ENCODE measurements at places on chromosomes 1 and 21. TPM values are rescaled to one million over a fixed set of nuclear protein-coding genes. Genes with fewer than 3 reads are reported as not detected.
A peak's percentile ranks its signal among the peaks of the same experiment; 100 is the strongest.

GRCh38 chr1:226406401-226406881 lies 1.5 kb downstream of the PARP1 start:
- H3K4me3 ChIP-seq = peak overlapping the region; percentile 65
- H3K4me1 ChIP-seq = peaks cover 44% of the 10 kb centered on the region
- peaks cover 10% of the 10 kb centered on the region for H3K36me3 ChIP-seq
- H3K27ac ChIP-seq = no peak overlapping the region
- H3K27me3 ChIP-seq = no peaks in the 10 kb centered on the region

C1orf53 gene
- total RNA-seq = 1.9 TPM

ATAD3C gene
- total RNA-seq = 0.22 TPM

DNA sequence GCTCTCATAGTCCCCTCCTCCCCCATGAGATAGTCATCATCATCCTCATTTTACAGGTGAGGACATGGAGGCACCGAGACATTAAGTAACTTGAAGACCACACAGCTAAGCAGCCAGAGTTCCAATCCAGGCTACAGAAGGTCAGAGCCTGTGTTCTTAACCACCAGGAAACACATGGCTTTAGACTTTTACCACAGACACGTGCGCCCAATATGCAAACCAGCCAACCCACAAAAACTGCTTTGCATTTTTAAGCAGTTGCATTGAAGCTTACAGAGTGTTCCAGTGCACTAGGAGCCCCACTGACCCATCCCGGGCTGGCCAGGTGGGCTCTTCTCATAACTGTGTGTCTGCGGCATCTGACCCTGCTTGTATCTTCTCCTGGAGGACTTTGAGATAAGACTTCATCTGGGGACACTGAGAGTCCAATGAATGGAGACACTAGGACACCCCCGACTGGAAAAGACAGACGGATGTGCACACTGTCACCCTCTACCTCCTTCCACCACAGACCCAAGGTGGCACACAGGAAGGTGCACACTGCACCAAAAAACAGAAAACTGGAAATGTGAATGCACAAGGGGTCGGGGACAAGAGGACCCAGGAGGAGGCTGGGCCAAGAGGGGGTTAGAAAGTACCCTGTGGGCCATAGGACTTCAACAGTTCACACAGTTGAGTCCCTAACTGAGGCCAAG lies 56.4 kb downstream of the ETS2 start:
- H3K4me1 ChIP-seq = peaks cover 19% of the 10 kb centered on the region
- H3K36me3 ChIP-seq = no peaks in the 10 kb centered on the region
- H3K27ac ChIP-seq = no peak overlapping the region
- no peak for DNase-seq
- H3K4me3 ChIP-seq = no peak overlapping the region
- H3K27me3 ChIP-seq = peaks cover 3% of the 10 kb centered on the region

GRCh38 chr1:246550402-246550801 lies 15.7 kb downstream of the TFB2M start:
- no peaks in the 10 kb centered on the region for H3K27me3 ChIP-seq
- H3K36me3 ChIP-seq = peaks cover 55% of the 10 kb centered on the region
- no peak overlapping the region for H3K27ac ChIP-seq
- DNase-seq = no peak

SYNC gene
- total RNA-seq = 46.3 TPM

DNAJC6 gene
- total RNA-seq = 0.93 TPM

DNA sequence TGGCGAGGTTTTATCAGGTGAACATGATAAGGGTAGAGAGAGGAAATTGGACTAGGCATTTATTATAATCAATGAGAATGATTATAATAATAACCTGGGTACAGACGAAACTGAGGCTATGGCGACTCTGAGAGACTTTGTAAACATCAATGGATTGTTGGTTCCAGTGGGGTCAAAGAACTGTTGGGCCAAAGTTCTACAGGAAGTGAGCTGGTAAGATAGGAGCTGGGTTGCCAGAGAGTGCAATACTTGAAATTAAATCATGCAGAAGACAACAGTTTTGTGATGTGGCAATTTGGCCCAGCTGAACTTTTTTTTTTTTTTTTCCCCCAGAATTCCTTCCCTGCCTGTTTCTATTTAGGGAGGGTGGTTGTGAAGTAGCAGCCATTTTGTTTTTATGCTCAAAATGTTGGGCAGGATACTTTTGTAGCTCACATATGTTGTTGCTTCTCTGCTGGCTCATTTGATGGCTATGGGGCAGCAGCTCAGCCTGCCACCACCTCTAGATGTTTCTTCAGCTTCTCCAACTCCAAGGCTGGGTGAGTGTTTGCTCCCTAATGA lies 286.5 kb upstream of the B3GALT2 start:
- H3K27me3 ChIP-seq = no peaks in the 10 kb centered on the region
- H3K4me3 ChIP-seq = no peak overlapping the region
- no peak overlapping the region for H3K27ac ChIP-seq
- no peaks in the 10 kb centered on the region for H3K36me3 ChIP-seq
- DNase-seq = no peak
- no peaks in the 10 kb centered on the region for H3K4me1 ChIP-seq

- H3K4me1 ChIP-seq = no peaks in the 10 kb centered on the region
- no peaks in the 10 kb centered on the region for H3K27me3 ChIP-seq
- peak; percentile 45 for DNase-seq
- peaks cover 11% of the 10 kb centered on the region for H3K36me3 ChIP-seq
- H3K4me3 ChIP-seq = no peak overlapping the region
Observed at GRCh38 chr1:243343970-243344937, 88.4 kb downstream of the SDCCAG8 start.

DNA sequence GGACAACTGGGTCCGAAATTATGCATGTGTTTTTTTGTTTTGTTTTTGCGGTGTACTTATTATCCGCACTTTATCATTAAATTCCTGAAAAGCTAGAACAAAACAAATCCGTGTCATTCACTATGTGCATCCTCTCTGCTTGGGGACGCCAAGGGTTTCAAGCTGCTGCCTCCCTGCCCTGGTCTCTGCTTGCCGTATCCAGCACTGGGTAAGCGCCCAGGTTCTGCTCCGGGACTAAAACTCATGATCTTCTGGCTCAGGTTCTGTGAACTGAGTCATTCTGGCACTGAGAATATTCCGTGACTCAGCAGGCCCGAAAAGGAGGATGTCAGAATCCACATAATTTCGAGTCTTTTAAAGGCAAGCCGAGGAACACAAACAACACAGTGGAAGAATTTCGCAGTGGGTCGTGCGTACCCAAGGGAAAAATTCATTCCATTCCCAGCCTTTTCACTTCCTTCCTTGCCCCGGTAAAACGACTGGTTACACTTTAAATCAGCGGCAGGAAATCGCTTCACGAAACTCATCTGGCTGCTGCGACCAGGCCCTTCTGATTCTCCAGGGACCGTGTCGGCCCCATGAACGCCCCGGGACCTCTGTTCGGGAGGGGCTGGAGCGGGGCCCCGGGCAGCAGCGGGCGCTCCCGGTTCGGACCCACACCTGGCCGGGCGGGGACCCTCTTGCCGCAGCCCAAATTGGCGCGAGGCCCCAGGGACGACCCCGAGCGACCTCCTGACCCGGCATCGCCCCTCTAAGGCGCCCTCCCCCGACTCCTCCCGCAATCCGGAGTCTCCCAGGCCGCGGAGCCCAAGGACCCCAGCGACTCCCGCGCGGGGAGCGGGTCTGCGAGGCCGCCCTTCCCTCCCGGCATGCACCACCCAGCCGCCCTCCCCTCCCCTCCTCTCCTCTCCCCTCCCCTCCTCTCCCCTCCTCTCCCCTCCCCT lies 746 bp upstream of the LAMC1 start:
- DNase-seq = peak; percentile 98
- no peaks in the 10 kb centered on the region for H3K4me1 ChIP-seq
- H3K36me3 ChIP-seq = no peaks in the 10 kb centered on the region

GRCh38 chr1:30234091-30234490 lies 489.3 kb downstream of the MATN1 start:
- H3K27ac ChIP-seq = no peak overlapping the region
- H3K4me3 ChIP-seq = no peak overlapping the region
- no peaks in the 10 kb centered on the region for H3K4me1 ChIP-seq
- peaks cover 4% of the 10 kb centered on the region for H3K27me3 ChIP-seq
- DNase-seq = no peak

DNA sequence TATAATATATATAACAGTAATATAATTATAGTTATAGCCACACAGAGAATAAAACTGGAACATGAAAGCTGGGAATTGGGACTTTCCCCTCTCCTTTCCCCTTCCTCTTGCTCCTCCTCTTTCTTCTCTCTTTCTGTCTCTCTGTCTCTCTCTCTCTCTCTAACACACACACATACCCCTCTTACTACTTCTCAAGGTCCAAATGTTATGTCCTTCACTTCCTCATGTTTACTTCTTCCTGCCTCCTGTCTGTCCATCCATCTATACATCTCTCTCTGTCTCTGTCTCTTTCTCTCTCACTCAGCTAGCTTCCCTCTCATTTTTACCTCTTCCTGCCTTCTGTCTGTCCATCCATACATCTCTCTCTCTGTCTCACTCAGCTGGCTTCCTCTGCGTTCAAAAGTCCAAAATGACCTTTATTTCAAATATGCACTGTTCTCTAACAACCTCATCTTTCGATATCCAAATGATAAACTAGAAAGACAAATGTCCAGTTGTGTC lies 261.1 kb downstream of the SIPA1L2 start:
- H3K4me3 ChIP-seq = no peak overlapping the region
- no peak overlapping the region for H3K27ac ChIP-seq

SPRR2F gene
- not detected for total RNA-seq

- H3K4me1 ChIP-seq = no peaks in the 10 kb centered on the region
- H3K27ac ChIP-seq = no peak overlapping the region
- H3K36me3 ChIP-seq = no peaks in the 10 kb centered on the region
Observed at GRCh38 chr1:45097944-45098343, 85.9 kb downstream of the UROD start.

- peaks cover 12% of the 10 kb centered on the region for H3K36me3 ChIP-seq
- no peak for DNase-seq
- peaks cover 75% of the 10 kb centered on the region for H3K27me3 ChIP-seq
- no peak overlapping the region for H3K4me3 ChIP-seq
- no peak overlapping the region for H3K27ac ChIP-seq
Observed at GRCh38 chr1:18653367-18653766, 22.7 kb downstream of the PAX7 start.

- no peaks in the 10 kb centered on the region for H3K27me3 ChIP-seq
- H3K4me1 ChIP-seq = no peaks in the 10 kb centered on the region
- no peak for DNase-seq
- H3K4me3 ChIP-seq = no peak overlapping the region
- H3K27ac ChIP-seq = no peak overlapping the region
Observed at GRCh38 chr1:230916587-230917283, 48.4 kb upstream of the C1orf198 start.

ANGPTL3 gene
- 0.04 TPM for total RNA-seq

DNA sequence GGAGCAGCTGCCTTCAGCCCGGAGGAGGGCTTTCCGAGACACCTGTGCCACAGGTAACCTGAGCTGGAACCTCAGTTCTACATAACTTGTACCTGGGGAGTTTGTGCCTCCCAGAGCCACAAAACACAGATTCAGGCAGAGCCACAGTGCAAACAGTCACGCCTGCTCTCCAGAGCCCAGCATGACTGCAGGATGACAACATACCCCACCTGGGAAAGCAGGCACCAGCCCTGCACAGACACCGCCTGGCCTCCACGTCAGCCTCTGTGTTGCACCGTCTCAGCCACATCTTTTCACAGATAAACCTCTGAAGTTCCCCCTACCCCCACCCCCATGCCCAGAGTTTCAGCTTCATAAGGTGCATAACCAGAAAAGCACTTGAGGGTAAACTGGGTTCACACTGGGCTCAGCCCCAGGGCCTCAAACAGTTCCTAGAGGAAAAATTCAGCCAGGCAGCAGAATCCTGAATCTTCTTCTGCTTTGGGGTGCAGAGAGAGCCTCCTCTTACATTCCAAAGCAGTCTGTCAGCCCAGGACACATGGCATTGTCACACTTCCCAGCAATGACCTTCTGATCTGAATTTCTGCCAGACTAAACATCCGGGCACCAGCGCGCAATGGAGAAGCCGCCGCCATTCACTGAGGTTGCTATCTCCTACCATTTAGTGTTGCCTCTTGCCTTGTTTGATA lies 229.5 kb downstream of the TOMM20 start:
- DNase-seq = no peak
- H3K4me1 ChIP-seq = peaks cover 31% of the 10 kb centered on the region
- no peaks in the 10 kb centered on the region for H3K27me3 ChIP-seq
- no peak overlapping the region for H3K4me3 ChIP-seq
- no peaks in the 10 kb centered on the region for H3K36me3 ChIP-seq

- no peak for DNase-seq
- H3K27me3 ChIP-seq = no peaks in the 10 kb centered on the region
- peaks cover 65% of the 10 kb centered on the region for H3K36me3 ChIP-seq
- H3K27ac ChIP-seq = no peak overlapping the region
Observed at GRCh38 chr1:44650159-44650831, 24.0 kb downstream of the TMEM53 start.

- H3K4me1 ChIP-seq = peaks cover 23% of the 10 kb centered on the region
- H3K27ac ChIP-seq = no peak overlapping the region
- H3K4me3 ChIP-seq = peak overlapping the region; percentile 31
- peak; percentile 60 for DNase-seq
Observed at GRCh38 chr1:114152508-114153260, 985 bp downstream of the SYT6 start.

TRIM67 gene
- total RNA-seq = 0.04 TPM

- H3K36me3 ChIP-seq = no peaks in the 10 kb centered on the region
- H3K4me1 ChIP-seq = peaks cover 54% of the 10 kb centered on the region
- no peak for DNase-seq
- peak overlapping the region; percentile 49 for H3K4me3 ChIP-seq
Observed at GRCh38 chr1:200038981-200039848, 11.7 kb downstream of the NR5A2 start.

GRCh38 chr1:28518745-28519341 lies 13.0 kb downstream of the RCC1 start:
- peaks cover 12% of the 10 kb centered on the region for H3K36me3 ChIP-seq
- DNase-seq = no peak
- H3K4me1 ChIP-seq = peaks cover 15% of the 10 kb centered on the region
- no peaks in the 10 kb centered on the region for H3K27me3 ChIP-seq
- peak overlapping the region; percentile 69 for H3K27ac ChIP-seq

DNA sequence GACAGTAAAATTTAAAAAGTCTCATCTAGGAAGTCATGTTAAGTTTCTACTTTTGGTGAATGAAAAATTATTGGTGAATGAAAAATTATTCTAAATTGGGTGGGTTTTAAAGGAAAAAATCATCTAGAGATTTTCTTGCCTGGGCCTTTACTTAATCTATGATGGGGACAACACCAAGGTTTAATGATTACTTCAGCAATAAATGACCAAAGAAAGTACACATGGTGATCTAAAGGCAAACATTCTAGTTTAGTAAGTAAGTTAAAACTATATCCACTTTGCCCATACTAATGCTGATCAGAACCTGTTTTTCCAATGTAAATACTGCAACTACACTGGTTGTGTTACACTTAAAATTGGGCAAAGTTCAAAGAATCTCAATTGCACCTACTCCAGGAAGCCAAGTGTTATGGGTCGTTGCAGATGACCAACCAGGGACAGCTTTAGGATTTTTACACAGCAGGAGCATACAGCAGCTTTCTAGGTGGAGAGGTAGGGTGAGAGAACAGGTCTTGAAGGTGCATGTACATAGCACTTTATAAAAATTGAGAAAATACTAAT lies 14.6 kb upstream of the RPL5 start:
- DNase-seq = no peak
- no peaks in the 10 kb centered on the region for H3K4me1 ChIP-seq
- no peak overlapping the region for H3K27ac ChIP-seq
- no peaks in the 10 kb centered on the region for H3K36me3 ChIP-seq

Measured in muscle of leg (tissue), 16 donors.